Aorta (tissue), 5 donors: ENCODE measurements at places on chromosomes 2 and 18.

DNA sequence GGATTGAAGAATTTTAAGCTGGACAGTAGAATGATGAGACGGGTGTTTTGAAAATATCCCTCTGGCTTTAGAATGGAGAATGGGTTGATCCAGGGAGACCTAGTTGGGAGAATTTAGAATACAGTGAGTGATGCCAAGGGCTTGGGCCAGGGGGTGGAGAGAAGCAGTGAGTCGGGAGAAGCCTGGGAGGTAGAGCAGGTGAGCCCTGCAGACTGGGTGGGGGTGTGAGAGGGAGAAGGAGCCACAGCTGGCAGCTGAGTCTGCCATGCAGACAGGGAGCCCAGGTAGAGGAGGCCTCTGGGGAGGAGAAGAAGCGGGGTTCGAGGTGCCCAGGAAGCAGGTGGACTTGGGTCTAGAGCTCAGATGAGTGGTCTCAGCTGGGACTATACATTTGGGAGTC is 18.2 kb downstream of the CREG2 start:
- no peaks in the 10 kb centered on the region for H3K27me3 ChIP-seq
- no peaks in the 10 kb centered on the region for H3K36me3 ChIP-seq
- H3K27ac ChIP-seq = no peak overlapping the region

- H3K4me3 ChIP-seq = no peak overlapping the region
- H3K27me3 ChIP-seq = no peaks in the 10 kb centered on the region
- DNase-seq = no peak
- H3K36me3 ChIP-seq = no peaks in the 10 kb centered on the region
Observed at GRCh38 chr2:45700407-45701013, 49.0 kb downstream of the PRKCE start.

GRCh38 chr2:167759531-167759930 is 487.9 kb downstream of the STK39 start:
- H3K4me3 ChIP-seq = no peak overlapping the region
- H3K4me1 ChIP-seq = no peaks in the 10 kb centered on the region
- H3K27me3 ChIP-seq = no peaks in the 10 kb centered on the region
- DNase-seq = no peak

DNA sequence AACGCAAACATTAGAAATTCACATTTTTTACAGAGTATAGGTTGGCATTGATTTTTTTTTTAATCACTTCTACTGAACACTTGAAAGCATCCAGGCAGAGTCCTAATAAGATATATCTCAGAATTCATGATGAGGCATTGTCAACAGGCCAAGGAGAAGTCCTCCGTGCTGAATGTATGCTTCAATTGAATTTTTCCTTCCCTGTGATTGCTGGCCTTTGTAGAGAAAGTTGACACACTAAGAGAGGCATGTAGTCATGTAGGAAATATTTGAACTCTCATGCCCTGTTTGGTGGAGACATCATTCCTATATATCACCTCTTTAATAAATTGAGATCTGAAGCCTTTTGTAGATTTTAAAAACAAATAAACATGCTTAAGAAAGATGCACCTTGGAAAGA is 844.9 kb downstream of the CPS1 start:
- H3K27me3 ChIP-seq = no peaks in the 10 kb centered on the region
- no peak overlapping the region for H3K27ac ChIP-seq
